ENCODE measurements at places on chromosomes 2 and 18. TPM values are rescaled to one million over a fixed set of nuclear protein-coding genes. Genes with fewer than 3 reads are reported as not detected.

DNA sequence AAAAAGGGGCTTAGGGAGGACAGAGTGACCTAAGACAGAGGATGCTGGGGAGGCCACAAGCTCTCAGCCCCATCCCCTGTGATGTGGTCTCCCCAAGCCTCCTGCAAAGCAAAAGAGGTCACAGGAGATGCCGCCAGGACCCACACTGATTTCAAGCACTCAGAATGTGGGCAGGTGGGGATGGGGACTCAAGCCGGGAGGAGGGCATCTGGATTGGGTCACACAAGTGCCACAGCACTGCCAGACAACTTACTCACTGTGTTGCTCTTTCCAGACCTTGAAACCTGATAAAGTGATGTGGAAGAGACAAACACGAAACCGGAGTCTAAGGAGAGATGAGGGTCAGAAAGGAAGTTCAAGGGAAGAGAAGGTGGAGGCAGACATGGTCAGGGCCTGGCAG lies 95.7 kb downstream of the TTC32 start:
- no peak for DNase-seq

The COX5B gene
- 198 TPM for total RNA-seq

The ACVR1C gene
- total RNA-seq = 0.47 TPM

- no peak for DNase-seq
Measured at GRCh38 chr2:109396202-109397180, 217.3 kb downstream of the SEPTIN10 start.

The SKOR2 gene
- not detected for total RNA-seq

DNA sequence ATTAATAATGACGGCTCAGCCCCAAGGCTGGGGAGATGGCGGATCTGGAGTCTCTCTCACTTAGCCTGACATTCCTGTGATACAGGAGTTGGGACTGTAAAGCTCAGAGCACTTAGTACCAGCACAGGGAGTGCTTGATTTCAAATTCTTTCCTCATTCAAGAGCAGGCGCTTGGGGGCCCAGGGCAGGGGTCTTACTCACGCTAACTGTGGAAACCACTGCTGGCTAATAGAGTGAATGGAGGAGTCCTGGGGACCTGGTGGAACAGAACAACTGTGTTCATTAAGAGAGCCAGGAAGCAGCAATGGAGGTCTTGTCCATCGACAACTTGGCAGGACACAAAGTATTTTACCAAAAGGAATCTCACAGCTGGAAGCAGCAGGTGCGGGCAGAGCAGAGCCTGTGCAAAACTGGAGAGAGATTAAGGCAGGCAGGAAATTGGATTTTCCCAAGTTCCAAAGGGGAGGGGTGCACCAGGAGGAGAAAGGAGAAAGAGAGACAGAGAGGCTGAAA lies 358.9 kb downstream of the TNS1 start:
- DNase-seq = no peak
